ENCODE measurements at places on chromosomes 3 and 15.

DNA sequence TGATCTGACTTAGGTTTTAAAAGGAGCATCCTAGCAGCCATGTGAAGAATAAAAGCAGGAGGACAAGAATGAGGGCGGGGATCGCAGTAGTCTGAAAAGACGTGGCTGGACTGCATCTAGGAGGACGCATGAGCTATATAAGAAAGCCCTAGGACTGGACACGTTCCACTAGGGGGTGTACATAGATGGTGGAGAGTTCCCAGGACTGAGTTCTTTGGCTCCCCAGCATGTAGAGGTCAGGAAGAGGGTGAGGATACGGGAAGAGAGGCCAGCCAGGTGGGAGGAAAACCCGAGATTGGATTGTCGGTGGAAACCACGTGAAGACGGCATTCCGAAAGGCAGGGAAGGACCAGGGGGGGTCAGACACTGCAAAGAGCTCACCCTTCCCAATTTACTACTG, 64.2 kb upstream of the CFAP161 start:
- DNase-seq = no peak

DNA sequence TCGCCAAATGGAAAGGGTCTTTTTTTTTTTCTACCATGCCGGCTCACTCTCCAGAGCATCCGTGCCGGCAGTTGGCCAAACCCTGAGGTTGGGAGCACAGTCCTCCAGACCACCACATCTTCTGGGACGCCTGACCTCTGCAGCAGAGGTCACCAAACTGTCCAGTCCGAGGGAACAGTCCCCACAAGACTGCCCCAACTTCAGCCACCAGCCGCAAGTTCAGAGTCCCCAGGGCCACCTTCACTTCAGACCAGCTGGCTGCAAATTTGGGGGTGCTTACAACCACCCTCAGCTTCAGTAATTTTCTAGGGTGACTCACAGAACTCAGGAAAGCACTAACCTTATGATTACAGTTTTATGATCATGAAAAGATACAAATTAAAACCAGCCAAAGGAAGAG, 28.9 kb downstream of the PLA2G4D start:
- no peak for DNase-seq

GRCh38 chr3:94071713-94072284, 8.9 kb downstream of the NSUN3 start:
- no peak for DNase-seq

GRCh38 chr15:74141591-74141990, 11.2 kb downstream of the ISLR2 start:
- no peak for DNase-seq

- DNase-seq = no peak
Measured at GRCh38 chr3:125052624-125053303, 3.0 kb downstream of the HEG1 start.

DNA sequence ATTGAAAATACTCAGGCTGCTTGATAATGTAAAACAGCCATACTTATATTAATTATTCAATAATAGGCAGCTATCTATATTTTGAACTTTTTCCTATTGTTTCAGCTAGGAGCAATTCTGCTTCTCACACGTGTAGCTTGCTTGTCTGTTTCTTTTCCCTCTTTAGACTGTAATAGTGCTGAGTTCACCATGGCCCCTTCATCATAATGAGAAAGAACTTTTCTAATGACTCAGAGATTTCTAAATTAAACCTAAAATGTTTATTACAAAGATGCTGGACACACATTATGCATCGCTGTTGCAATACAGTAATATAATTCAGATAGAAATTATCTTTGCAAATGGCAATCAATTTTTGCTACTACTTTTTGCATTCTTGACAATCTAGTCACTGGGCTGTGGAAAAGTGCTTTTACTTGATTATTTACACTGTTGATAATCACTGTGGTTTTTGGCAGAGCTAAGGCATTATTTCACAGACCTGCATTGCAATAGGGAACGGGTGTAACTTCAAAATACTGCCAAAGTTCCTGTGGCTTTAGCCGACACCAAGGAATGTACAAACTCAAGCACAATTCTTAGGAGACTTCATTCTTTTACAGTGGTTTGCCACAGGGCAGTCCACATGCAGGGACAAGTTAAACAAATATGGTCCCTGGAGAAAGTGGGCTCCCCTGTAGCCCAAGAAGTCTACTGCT, 281.0 kb upstream of the TBL1XR1 start:
- peak; percentile 9 for DNase-seq

All from hematopoietic multipotent progenitor cell treated with erythropoietin and hydrocortisone succinate and interleukin-3 and kit ligand, for 6 days (in vitro differentiated cells).